ENCODE measurements at places on chromosomes 2 and 18.

- DNase-seq: no peak
These were observed 23.4 kb downstream of the ACSL3 start for GRCh38 chr2:222884114-222884771.

GRCh38 chr2:199692489-199692888, 158.5 kb downstream of the FTCDNL1 start:
- DNase-seq: no peak

- DNase-seq: no peak
These were observed 71.9 kb downstream of the ALPK2 start for GRCh38 chr18:58557008-58557435.

GRCh38 chr2:43460611-43461365, 135.1 kb downstream of the THADA start:
- no peak for DNase-seq

- no peak for DNase-seq
These were observed 28.7 kb downstream of the COPS9 start for GRCh38 chr2:240107477-240107796.

- DNase-seq: no peak
These were observed 54.4 kb upstream of the CWC22 start for GRCh38 chr2:180061546-180061945.

DNA sequence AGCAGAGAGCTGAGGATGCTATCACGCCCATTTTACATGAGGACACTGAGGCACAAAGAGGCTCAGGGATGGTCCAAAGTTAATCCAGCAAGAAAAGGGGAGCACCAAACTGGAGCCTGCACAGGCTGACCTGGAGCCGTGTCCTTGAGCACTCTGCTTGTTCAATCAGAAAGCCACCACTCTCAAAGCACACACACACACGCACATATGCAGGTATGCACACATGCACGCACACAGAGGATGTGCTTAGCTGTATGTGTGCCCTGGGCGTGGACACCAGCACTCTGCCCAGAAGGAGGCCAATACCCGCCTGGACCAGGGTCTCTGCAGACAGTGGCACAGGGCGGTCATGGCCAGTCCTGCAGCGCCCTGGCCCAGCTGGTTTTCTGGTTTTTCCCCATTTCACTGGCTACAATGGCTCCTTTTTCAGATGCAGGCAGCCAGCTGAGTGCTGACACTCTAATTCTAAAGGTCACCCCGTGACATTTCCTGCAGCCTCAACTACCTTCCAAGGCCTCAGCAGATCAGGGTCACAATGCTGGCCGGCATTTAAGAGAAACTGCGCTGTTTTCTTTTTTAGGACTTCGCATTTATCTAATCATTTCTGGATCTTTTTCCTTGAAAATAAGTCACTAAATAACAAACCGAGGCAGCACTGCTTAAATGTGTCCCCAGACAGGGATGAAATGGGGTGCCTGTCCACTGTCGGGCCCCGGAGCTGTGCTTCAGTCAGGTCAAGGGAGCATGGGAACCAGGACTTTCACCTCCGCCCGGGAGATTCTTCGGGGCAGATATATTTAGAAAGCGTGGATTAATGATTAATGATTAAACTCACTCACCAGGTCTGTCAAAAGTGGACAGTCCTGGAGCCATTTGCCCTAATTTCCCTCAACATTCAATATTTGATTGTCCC, 104.5 kb downstream of the HDAC4 start:
- DNase-seq: no peak

DNA sequence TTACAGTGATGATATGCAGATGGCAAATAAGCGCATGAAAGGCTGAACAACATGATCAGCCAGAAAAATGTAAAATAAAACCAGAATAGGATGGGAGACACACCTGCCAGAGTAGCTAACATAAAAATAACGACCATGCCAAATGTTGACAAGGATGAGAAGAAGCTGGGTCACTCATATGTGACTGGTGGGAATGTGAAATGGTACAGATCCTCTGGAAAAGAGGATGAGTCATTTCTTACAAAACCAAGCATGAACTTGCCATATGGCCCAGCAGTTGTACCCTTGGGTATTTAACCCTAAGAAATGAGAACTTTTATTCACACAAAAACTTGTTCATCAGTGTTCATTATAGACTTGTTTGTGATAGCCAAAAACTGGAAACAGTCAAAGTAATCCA, 143.8 kb downstream of the SH3BP4 start:
- DNase-seq: no peak

DNA sequence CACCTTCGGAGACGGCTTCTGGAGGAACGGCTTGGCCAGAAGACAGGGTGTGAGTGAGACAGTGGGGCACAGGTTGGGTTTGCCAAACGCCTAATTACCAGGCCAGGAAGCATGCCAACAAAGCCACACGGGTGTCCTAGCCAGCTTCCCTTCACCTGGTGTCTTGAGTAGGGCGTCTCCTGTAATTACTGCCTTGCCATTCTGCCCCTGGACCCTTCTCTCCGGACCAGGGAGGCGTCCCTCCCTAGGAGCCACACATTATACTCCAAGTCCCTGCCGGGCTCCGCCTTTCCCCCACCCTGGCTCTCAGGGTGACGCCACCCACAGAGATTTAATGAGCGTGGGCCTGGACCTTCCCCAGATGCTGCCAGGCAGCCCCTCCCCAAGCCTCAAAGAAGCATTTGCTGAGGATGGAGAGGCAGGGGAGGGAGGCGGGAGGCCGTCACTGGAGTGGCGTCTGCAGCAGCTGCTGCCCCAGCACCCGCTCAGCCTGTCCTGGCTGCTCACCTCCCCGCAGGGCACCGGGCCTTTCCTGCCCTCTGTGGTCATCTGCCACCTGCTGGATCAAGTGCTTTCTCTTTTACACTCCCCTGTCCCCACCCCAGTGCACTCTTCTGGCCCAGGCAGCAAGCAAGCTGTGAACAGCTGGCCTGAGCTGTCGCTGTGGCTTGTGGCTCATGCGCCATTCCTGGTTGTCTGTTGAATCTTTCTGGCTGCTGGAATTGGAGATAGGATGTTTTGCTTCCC, 20.7 kb downstream of the FOSL2 start:
- no peak for DNase-seq

DNA sequence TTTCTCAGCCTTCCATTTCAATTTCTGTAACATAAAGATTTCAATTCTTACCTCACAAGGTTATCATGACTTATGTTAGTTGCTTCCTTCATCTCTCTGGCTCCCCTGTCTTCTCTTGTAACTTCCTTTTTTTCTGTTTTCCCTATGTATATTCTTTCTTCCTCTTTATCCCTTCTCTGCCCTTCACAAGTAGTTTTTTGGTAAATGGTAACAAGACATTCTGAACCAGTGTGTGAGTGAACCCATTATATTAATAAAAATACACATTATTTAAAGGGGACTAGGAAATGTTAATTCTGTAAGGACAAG, 8.4 kb downstream of the ACSL3 start:
- no peak for DNase-seq

- no peak for DNase-seq
These were observed 184.6 kb upstream of the SRD5A2 start for GRCh38 chr2:31765078-31765945.

GRCh38 chr2:3827673-3828575, 124.5 kb downstream of the DCDC2C start:
- DNase-seq: no peak

GRCh38 chr2:240825476-240825875, 5.5 kb upstream of the KIF1A start:
- no peak for DNase-seq

- no peak for DNase-seq
These were observed 13.9 kb upstream of the BUB1 start for GRCh38 chr2:110691612-110692258.

- DNase-seq: no peak
These were observed 3.3 kb upstream of the MSTN start for GRCh38 chr2:190065839-190066238.

DNA sequence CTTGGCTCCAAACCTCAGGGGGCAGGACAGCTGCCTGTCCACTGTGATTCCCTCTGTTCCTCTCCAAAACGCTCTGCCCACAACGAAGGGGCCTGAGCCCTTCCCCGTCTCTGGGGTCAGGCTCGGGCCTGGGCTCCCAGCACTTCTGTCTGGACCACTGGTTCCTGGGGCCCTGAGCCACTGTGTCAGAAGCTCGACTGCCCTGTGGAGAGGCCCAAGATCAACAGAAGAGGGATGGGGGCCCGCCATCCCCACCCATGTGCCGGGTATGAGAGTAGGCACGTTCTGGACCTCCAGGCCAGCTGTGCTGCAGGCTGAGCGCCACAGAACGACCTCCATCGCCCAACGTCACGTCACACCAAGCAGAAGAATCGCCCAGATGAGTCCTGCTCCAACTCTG, 119.9 kb upstream of the HS6ST1 start:
- DNase-seq: no peak

GRCh38 chr18:70207181-70207580, 1.7 kb upstream of the RTTN start:
- DNase-seq: no peak

DNA sequence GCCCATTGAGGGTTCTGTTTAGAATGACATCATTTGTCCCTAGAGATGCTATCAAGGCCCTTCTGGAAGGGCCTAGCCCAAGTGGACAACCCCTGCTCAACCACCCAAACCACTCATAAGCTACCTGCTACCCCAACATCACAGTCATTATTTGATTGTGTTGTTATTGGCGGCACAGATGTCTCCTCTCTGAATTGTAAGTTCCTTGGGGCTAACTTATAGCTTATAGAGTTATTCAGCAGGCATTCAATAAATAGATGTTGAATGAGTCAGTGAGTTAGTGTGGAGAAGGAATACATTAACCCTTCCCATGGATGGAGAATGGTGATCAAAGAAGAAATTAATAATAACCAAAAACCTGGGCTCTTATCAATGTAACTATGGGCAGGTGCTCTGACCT, 80.0 kb downstream of the ACAA2 start:
- no peak for DNase-seq

DNA sequence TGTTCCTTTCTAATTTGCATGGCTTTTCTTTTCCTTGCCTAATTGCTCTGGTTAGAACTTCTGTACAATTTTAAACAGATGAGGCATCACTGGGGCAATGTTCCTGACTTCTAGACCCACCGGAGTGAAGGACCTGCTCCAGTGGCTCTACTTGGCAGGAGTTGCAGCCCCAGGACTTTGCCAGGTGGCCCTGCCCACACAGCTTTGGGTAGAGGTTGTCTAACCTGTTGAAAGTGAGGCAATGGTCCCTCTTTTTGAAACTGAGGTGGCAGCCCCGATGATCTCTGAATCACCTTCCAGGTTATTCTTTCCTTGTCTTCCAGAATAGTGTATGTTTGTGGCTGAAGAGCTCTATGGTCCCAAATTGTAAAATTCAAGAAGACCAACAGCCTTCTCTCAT, 29.9 kb upstream of the ZNF512 start:
- no peak for DNase-seq

GRCh38 chr18:23719634-23720201, 30.5 kb downstream of the LAMA3 start:
- DNase-seq: no peak

GRCh38 chr2:233412405-233412804, 58.1 kb downstream of the DGKD start:
- DNase-seq: no peak

- DNase-seq: no peak
These were observed 32.8 kb upstream of the TMEM178A start for GRCh38 chr2:39632876-39633275.

- DNase-seq: no peak
These were observed 56.3 kb downstream of the BOLA3 start for GRCh38 chr2:74091391-74091790.

DNA sequence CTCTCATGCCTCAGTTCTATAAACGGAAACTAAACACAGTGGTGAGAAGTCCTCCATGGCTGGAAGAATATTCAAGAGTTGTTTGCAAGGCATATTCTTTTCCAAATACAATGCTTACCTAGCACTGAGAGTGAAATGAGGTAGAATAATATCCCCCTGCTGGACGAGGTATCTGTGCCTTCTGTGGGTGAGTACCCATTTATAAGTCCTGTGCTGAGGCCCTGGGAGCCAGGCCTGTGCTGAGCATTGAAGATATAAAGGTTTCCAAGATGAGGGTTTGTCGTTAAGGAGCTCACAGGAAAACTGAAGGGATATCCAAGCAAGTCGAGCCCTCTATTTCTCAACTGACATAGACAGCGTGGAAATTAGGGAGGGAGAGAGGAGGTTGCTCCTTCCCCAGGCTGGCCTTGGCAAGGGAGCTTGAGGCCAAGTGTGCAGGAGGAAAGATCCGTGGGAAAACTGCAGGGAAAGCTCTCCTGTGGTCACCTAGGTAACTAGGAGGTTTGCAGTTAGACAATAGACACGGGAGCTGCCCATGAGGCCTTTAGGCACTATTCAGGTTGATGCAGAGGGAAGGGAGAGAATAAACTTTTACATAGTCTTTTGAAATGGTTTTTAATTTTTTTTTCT, 17.6 kb downstream of the PTPRM start:
- DNase-seq: no peak

DNA sequence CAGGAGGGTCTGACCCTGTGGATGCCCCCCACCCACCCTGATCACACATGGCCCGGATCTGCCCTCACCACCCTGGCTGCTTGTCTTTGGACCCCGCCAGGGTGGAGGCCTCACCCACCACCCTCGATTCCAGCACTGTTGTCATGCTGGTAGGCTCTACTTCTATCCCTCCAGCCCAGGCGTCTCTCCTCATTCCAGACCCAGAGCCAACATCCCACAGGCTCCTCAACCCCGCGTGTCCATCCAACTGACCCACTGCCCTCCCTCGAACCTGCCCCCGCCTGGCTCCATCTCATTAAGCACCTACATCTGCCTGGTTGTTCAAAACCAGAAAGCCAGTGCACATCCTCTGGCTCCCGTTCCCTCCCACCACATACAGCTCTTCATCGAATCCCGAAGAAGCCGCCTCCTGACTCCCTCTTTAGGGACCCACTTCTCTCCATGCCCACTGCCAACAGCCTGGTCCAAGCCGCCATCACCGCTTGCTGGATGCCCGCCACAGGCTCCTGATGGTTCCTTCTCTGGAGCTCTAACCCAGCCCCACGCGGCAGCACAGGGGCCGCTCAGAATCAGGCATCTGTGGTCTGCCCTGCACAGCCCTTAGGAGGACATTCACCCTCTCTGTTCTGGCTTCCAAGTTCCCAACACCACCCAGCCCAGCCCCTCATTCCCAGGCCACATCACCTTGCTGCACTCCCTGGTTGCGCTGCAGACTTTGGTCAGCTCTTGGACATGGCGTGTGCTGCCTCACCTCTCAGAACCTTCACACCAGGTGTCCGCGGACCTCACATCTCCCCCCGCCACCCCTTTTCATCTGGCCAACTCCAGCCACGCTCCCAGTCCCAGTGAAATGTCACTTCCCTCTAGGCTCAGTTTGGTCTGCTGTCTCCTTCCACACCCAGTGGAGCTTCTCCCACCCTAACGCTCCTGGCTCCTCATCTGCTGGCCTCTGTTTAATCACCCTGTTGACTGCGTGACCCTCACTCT, 43.0 kb downstream of the EMX1 start:
- DNase-seq: no peak

DNA sequence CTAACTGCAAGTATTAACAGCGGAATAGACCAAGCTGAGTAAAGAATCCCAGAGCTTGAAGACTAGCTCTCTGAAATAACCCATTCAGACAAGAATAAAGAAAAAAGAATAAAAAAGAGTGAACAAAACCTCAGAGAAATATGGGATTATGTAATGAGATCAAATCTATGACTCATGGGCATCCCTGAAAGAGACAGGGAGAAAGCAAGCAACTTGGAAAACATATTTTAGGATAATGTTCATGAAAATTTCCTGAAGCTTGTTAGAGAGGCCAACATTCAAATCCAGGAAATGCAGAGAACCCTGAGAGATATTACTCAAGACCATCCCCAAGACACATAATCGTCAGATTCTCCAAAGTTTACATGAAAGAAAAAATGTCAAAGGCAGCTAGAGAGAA, 17.3 kb downstream of the PFN4 start:
- DNase-seq: no peak

GRCh38 chr2:54950811-54951210, 99.4 kb downstream of the RTN4 start:
- DNase-seq: no peak

- DNase-seq: no peak
These were observed 132.1 kb downstream of the MSH2 start for GRCh38 chr2:47535073-47535472.
